ENCODE measurements at places on chromosomes 13 and 19.

- no peak overlapping the region for H3K27ac ChIP-seq
- H3K4me1 ChIP-seq, result no peaks in the 10 kb centered on the region
- no peaks in the 10 kb centered on the region for H3K27me3 ChIP-seq
- DNase-seq, result peak; percentile 70
- no peaks in the 10 kb centered on the region for H3K36me3 ChIP-seq
These were observed 109.5 kb downstream of the DCT start for GRCh38 chr13:94369972-94370436.

GRCh38 chr13:43134868-43135267 is 111.5 kb downstream of the DNAJC15 start:
- H3K4me3 ChIP-seq, result no peak overlapping the region
- no peaks in the 10 kb centered on the region for H3K4me1 ChIP-seq
- no peak for DNase-seq
- no peaks in the 10 kb centered on the region for H3K27me3 ChIP-seq

DNA sequence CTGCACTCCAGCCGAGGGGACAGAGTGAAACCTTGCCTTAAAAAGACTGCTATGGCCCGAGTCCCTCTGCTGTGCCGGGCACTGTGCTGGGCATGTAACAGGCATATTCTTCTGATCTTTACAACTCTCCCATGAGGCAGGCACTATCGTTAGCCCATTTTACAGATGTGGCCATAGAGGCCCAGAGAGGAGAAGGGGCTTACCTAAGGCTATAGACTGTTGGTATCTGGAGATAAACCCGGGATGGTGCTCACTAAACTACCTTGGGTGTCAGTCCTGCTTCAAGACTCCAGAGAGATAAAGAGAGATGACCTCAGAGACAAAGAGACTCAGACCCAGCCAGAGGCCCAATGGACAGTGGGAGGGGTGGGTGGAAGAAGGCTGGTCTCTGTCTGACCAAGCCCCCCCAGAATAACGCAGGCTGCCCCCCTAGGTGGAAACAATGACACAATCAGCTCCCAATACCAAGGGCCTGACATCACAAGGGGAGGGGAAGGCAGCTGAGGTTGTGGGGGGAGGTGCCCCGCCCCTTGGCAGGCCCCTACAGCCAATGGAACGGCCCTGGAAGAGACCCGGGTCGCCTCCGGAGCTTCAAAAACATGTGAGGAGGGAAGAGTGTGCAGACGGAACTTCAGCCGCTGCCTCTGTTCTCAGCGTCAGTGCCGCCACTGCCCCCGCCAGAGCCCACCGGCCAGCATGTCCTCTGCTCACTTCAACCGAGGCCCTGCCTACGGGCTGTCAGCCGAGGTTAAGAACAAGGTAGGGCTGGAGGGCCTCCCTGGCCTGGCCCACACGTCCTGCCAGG is at the start of gene CNN1:
CNN1 (plus strand) TSS at position 620 of the 805 bp plus-strand sequence; CDS start at position 697, 77 bp downstream.
- no peaks in the 10 kb centered on the region for H3K36me3 ChIP-seq
- H3K27ac ChIP-seq, result peak within 1 kb of the TSS; percentile 71

GRCh38 chr13:32126278-32126677 is 94.7 kb downstream of the FRY start:
- no peak overlapping the region for H3K27ac ChIP-seq
- no peaks in the 10 kb centered on the region for H3K36me3 ChIP-seq
- no peaks in the 10 kb centered on the region for H3K4me1 ChIP-seq
- DNase-seq, result no peak

DNA sequence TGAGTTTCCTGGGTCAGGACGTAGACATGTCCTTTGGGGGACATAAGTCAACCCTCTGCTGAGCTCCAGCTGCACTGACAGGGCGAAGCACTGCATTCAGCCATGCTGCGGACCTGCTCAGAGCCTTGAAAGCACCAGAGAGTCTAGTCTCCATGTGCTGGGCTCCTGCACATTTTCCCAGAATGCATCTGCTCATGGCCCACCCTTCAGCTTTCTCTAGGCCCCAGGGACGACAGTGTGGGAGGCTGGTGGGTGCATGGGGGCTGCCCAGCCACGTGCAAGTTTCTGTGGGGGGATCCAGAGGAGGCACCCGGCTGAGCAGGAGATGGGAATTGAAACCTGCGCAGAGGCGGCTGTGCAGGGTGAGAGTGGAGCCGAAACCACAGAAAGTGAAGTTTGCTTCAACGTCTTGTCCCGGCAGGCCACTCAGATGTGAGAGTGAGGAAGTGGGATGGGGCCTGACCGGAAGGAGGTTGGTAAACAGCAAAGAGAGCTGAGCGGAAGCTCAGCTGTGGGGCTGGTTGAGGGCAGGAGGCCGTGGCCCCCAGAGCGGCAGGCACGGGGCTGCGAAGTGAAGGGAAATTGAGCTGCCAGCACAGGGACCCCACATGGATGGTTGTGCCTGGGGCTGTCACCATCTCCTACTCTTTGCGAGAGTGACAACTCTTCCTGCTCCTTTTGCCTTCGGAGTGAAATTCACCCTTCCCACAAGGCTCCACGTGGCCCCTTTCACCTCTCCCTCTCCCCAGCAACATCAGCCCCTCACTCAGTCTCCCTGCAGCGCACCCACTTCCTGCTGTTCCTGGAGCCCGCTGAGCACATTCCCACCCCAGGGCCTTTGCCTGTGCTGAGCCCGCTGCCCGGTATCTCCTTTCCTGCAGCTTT is 11.8 kb downstream of the PGLS start:
- no peak for DNase-seq
- H3K4me1 ChIP-seq, result peaks cover 8% of the 10 kb centered on the region
- H3K27me3 ChIP-seq, result no peaks in the 10 kb centered on the region
- H3K27ac ChIP-seq, result peak overlapping the region; percentile 23
- no peaks in the 10 kb centered on the region for H3K36me3 ChIP-seq

GRCh38 chr13:21069561-21070004 is 8.2 kb upstream of the LATS2 start:
- H3K4me1 ChIP-seq, result no peaks in the 10 kb centered on the region
- DNase-seq, result no peak
- H3K4me3 ChIP-seq, result no peak overlapping the region
- no peaks in the 10 kb centered on the region for H3K27me3 ChIP-seq
- H3K27ac ChIP-seq, result no peak overlapping the region

Measured in kidney (tissue), 22 donors.